ENCODE measurements at places on chromosomes 1 and 21. TPM values are rescaled to one million over a fixed set of nuclear protein-coding genes. Genes with fewer than 3 reads are reported as not detected.

DNA sequence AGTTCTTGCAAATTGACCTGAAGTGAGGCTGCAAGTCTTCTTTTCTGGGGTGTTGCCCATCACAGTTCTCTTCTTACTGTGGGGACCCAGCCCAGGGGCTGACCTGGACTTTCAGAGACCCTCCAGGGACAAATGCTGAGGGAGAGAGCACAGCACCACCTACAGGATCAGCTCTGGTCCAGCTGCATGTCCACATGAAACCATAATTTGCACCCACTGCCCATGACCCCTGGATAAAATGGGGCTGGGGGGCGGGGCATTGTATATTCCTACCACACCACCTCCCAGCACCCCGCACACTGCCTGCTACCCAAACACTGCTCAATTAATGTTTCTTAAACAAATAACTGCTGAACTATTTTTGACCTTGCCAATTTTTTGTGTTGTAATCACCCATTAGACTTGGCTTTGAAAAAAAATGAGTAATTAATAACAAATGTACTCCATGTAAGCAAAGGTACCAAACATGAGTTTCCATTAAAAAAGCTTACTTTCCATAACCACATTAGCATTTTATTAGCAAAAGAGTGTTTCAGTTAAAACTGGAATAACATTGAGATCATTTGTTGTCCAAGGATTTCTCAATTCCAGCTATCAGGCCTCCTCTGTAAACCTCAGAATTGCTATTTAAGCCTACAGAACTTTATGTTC lies 168.0 kb upstream of the RAB4A start:
- DNase-seq: no peak

GRCh38 chr1:53390261-53390660 lies 62.4 kb upstream of the LRP8 start:
- peak; percentile 64 for DNase-seq

Gene NBPF14
- total RNA-seq: 18.7 TPM

DNA sequence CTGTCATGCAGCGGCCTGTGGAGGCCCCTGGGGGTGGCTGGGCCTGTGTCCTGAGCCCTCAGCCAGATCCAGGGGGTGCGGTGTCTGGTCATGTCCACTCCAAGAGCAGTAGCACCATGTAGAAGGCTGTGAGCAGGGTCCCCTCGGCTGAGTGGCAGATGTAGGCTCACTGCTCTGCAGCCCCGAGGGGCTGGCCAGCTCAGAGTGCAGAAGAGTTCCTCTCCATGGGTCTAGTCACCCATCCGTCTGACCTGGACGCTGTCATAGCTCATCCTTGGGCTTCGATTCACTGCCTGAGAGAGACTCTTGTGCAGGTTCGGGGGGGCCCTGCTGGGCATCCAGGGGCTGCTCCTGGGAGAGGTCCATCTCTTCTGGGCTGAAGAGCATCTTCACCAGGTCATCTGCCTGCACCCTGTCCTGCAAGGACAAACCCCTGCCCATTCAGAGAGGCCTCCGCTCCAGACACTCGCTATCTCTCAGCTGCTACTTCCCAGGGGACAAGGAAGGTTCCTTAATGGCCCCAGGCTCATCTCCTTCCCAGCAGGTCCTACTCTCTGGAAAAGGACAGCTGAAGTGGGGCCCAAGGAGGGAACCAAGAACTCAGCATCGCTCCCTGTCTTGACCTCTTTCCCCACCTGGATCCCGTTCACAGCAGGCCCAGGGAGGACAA lies 6.5 kb upstream of the CLDN19 start:
- no peak for DNase-seq

Gene OVAAL
- not detected for total RNA-seq

- peak; percentile 87 for DNase-seq
Measured at GRCh38 chr1:46036894-46037839, 95.3 kb downstream of the PIK3R3 start.

Gene FCRLA
- total RNA-seq: 0.32 TPM

DNA sequence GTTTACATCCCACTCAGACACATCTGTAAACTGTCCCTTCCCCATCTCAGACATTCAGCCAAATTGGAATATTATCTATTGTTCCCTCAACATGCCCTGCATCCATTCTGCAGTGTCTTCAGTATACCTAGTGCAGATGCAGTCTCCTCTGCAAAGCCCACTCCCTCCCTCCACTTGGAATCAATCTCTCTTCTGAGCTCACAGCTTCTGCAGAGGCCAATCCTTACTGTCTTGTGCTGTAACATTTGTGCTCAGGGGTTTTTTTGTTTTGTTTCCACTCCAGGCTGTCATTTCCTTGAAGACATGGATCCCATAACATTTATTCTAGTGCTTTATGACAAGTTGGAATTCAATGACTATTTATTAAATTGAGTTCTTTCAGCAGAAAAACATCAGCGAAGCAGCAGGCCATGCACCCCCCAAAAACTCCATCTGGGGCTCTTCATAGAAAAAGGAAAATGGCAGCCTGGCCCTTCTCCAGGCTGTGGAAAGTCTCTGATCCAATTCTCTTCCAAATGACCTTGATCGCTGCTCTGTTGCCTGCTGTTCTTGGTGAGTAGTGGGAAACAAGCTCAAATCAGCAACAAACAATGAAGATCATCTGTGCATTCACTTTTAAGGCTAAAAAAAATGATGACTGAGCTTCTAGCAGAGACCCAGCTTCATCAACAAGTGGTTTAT lies 8.7 kb downstream of the C4BPA start:
- DNase-seq: no peak

GRCh38 chr1:244280859-244281258 lies 170.8 kb downstream of the ADSS2 start:
- DNase-seq: no peak

Gene CELSR2
- 7.2 TPM for total RNA-seq

DNA sequence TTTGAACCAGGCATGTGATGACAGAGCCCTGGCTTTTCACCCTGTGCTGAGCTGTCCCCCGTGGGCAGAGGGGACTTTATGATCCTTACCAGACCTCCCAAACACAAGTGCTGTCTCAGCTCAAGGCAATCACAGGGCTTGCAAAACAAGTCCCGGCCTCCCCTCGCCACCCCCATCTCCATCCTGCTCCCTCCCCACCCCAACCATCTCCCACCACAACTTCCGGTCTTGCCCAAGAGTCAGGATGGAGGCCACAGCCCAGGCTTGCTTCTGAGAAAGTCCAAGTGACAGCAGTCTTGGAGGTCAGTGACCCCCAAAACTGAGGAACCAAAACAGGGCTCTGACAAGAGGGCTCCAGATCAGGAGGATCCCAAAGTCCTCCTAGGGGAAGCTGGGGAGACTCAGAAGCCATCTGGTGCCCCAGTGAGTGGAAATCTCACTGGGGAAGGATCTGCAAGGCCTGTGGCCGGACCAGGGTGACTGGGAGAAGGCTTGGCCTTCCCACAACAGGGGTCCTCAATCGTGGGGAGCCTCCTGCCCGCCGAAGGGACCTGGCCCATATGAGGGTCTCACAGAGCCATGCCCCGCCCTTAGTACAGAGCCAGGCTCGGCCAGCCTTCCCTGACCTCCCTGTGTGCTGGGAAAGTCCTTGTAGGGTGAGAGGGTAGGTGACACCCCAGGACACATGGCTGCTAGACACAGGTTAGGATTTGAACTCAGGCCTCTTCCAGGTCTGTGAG lies 4.5 kb upstream of the SDC3 start:
- DNase-seq: peak; percentile 67

- DNase-seq: no peak
Measured at GRCh38 chr21:43882952-43883545, 18.0 kb downstream of the AGPAT3 start.

DNA sequence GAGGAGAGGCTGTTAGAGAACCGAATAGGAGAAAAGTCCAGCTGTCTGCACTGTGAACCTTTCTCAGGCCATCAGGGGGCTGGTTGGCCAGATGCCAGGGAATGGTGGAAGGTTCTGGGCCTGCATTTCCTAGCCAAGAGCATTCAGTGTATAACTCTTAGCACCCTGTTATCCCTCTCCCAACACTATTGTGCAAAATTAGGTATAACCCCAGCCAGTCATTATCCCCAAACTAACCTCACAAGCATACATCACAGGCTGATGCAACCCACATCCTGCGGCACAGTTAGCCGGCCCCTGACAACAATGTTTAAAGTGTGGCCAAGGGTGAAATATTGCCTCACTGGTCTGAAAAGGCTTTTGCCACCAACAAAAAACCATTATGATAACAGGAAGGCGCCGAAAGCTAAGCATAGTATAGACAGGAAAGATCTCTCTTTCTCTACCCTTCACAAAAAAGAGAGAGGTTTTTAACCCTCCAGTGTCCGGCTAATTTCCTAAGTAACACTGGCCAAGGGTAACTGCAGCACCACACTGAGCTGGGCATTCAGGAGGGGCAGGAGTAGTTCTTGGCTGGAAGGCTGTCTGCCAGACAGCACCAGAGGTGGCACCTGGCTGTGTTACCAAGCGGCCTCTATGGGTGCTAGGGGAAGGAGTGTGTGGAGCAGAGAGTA lies 77.3 kb upstream of the BCAR3 start:
- DNase-seq: peak; percentile 64

GRCh38 chr1:66248257-66248656 lies 285.7 kb upstream of the SGIP1 start:
- DNase-seq: no peak

- DNase-seq: no peak
Measured at GRCh38 chr1:115105831-115106230, 16.5 kb upstream of the TSPAN2 start.

DNA sequence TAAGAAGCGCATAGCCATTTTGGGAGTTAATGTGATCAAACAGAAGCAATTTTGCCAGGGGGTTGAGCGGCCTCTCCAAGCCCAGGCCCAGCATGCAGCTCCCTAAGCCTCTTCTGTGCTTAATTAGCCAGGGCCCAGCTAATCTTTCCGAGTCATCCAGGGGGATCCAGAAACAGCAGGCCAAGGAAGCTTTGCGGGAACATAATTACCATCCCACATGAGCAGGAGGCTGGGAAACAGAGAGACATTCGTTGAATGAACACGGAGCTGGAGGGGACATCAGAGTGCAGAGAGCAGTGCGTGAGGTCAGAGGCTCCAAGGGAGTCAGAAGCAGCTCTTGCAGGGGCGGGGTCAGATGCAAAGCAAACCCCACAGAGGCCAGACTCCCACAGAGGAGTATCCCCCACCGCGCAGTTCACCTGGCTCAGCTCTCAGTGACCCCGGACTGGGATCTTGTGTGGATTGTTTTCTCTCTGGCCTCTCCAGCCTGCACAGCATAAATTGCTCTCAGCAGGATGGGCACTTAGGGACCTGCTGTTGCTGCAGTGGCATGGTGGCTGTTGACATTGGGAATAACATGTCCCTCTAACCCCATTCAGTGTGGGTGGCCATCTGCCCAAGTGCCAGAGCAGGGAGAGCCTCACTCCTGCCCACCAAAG lies 657.4 kb downstream of the AJAP1 start:
- DNase-seq: no peak

All from lower lobe of right lung (tissue), 2 donors.